Activated CD4-positive, alpha-beta memory T cell treated with anti-CD3 and anti-CD28 coated beads for 36 hours (primary cell): ENCODE measurements at places on chromosomes 13 and 19. TPM values are rescaled to one million over a fixed set of nuclear protein-coding genes. Genes with fewer than 3 reads are reported as not detected.
A peak's percentile ranks its signal among the peaks of the same experiment; 100 is the strongest.

- no peaks in the 10 kb centered on the region for H3K27me3 ChIP-seq
- peaks cover 5% of the 10 kb centered on the region for H3K36me3 ChIP-seq
- DNase-seq, result peak; percentile 92
- peak overlapping the region; percentile 74 for H3K27ac ChIP-seq
Measured at GRCh38 chr19:45645631-45646344, 6.6 kb upstream of the EML2 start.

- no peak overlapping the region for H3K27ac ChIP-seq
- no peak overlapping the region for H3K4me3 ChIP-seq
- no peaks in the 10 kb centered on the region for H3K27me3 ChIP-seq
- no peak for DNase-seq
- H3K36me3 ChIP-seq, result peaks cover 19% of the 10 kb centered on the region
Measured at GRCh38 chr19:42277821-42278451, 8.9 kb downstream of the CIC start.

DNA sequence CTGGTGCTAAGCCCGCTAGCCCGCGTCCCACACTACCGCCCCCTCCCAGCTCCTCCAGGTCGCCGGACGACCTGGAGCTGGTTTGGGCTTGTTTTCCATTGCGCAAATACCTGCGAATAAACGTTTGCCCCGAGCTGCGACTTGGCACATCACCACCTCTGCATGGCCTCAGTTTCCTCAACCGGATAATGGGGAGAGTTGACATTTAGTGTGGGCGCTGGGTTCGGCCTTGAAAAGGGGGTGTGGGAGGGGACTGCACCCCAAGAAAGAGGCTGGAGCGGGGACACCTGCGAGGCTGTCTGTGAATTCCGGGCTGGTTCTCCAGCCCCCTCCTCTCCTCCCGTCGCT, 11.0 kb upstream of the JUND start:
- H3K36me3 ChIP-seq, result peaks cover 12% of the 10 kb centered on the region
- H3K27me3 ChIP-seq, result no peaks in the 10 kb centered on the region
- H3K4me1 ChIP-seq, result peaks cover 69% of the 10 kb centered on the region
- peak; percentile 64 for DNase-seq
- peak overlapping the region; percentile 98 for H3K27ac ChIP-seq
- peak overlapping the region; percentile 90 for H3K4me3 ChIP-seq

DNA sequence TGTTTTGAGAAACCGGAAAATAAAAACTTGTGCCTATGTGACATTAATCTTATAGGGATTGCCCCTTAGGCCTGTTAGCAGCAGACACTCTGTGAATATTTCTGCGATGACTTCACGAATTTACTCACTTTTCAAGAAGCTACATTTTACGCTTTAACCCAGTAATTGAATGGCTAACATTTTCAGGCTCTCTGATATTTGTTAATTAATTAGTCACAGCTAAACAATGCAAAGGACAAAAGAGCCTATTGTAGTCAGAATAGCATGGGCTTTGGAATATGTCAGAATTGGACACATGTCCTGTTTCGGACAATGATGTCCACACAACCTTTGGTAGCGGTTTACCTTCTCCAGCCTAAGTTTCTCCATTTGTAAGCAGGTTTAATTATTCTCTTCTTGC, 506.6 kb downstream of the EFNB2 start:
- no peaks in the 10 kb centered on the region for H3K4me1 ChIP-seq
- no peak overlapping the region for H3K27ac ChIP-seq
- H3K27me3 ChIP-seq, result no peaks in the 10 kb centered on the region

DNA sequence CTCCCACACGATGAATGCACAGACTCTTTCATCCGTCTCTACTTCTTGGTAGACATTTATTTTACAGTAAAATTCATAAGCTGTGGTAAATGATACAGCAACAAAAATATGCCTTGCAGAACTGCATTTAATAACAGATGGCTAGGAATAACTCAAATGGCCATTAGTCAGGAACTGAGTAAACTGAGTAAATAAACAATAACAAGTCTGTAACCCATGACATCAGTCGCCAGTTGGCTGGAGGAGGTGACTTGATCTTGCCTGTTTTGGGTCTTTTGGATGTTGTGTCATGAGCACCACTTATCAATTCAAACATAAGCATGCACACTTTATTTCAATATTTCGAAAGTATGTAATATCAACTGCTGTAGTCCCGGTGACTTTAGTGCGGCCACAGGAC, 632.6 kb upstream of the ARGLU1 start:
- H3K36me3 ChIP-seq, result no peaks in the 10 kb centered on the region
- H3K27me3 ChIP-seq, result no peaks in the 10 kb centered on the region
- DNase-seq, result no peak
- H3K4me3 ChIP-seq, result no peak overlapping the region

GRCh38 chr19:7226739-7227138, 67.5 kb downstream of the INSR start:
- peaks cover 7% of the 10 kb centered on the region for H3K4me1 ChIP-seq
- peaks cover 22% of the 10 kb centered on the region for H3K27me3 ChIP-seq
- no peaks in the 10 kb centered on the region for H3K36me3 ChIP-seq
- no peak overlapping the region for H3K4me3 ChIP-seq

DNA sequence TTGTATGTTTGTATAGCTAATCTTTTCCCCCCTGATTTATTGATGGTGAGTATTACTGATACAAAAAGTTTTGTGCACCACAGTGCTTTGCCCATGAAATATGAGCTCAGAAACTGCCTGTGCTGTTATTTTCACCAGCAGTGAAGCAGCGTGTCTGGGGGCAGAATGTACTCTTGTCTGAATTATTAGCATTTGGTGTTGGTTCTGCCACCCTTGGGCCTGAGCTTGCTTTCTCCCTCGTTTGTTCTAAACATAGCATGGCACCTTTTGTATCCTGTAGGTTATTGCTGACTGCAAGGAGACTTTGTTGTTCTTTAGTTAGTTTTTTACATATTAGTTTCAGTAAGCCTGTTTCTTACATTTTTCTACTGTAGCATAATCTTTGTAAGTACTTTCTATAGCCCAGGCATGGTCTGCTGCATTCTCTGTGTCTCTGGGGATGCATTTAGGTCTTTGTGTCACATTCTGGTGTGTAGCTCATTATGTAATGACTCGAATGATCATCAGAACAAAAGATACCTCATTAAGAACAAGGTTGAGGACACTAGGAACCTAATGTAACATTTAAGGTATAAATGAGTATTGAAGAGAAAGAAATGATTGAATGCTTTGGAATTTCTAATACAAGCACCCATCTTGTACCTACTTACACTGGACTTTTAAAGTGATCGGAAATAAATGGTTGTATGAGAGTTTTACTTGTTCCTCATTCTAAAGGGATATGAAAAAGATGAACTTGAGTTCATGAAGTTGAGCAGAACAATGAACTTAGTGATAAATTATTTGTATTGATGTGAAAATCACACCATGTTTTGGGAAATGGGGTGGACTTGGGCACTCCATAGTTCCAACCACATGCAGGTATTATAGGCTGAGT, 50.3 kb upstream of the GPI start:
- no peak overlapping the region for H3K27ac ChIP-seq
- peaks cover 47% of the 10 kb centered on the region for H3K4me1 ChIP-seq
- no peak for DNase-seq
- no peaks in the 10 kb centered on the region for H3K27me3 ChIP-seq

DNA sequence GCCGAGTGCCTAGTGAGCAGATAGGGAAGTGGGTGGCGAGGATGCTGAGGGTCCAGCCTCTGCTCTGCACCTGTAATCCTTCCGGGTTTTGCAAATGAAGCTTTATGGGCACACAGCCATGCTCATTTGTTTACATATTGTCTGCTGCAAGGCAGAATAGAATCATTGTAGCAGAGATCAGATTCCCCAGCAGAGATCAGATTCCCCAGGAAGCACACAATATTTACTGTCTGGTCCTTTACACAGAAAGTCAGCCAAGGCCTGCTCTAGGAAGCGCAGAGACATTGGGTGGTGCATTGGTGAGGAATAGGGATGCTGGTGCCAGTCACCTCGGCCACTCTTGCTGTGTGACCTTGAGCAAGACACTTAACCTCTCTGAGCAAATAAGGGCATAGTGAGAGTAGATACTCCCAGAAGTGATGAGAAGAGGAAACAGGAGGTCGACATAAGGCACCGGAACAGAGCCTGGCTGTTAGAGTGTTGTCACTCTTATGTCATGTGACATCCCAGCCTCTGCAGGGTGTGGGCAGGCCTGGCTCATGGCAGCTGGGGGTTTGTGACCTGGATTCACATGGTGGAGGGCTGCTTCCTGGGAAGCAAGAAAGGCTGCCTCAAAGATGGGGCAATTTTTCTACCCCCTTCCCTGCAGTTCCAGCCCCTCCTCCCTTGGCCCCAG, 25.6 kb downstream of the CARM1 start:
- no peaks in the 10 kb centered on the region for H3K27me3 ChIP-seq
- H3K4me1 ChIP-seq, result peaks cover 11% of the 10 kb centered on the region
- no peak for DNase-seq

HNRNPA1L2 gene
- total RNA-seq, result 8.5 TPM

A1BG gene
- 9.9 TPM for total RNA-seq

GRK1 gene
- not detected for total RNA-seq

ZNF878 gene
- total RNA-seq, result 0.80 TPM

PLPP2 gene
- total RNA-seq, result 0.51 TPM
